ENCODE measurements at places on chromosomes 16 and 17. TPM values are rescaled to one million over a fixed set of nuclear protein-coding genes. Genes with fewer than 3 reads are reported as not detected.

DNA sequence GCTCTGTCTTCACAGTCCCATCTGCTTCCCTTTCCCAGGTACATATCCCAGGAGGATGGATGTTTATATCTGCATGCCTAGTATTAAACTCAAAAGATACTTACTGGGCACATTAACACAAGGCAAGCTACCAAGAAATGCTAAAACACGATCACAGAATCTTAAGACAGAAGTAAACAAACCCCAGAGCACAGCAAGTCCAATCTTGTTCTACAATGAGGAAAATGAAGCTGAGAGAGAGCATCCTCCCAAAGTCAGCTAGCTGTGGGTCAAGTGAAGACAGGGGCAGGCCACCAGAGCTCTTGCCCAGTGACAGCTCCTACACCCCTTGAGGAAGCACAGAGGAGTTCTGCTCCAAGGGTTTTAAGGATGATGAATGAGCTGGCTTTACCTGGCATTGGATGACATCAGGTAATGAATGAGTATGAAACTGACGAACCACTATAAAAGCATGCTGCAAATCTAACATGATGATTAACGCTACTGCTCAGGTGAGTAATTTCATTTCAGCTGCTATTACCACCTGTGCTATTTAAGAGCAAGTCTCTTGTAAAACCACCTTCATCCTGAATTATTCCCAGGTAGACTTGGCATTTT is 20.3 kb downstream of the XPO6 start:
- H3K36me3 ChIP-seq = peaks cover 4% of the 10 kb centered on the region
- ATAC-seq = no peak
- peaks cover 13% of the 10 kb centered on the region for H3K4me1 ChIP-seq
- H3K27me3 ChIP-seq = no peaks in the 10 kb centered on the region

DNA sequence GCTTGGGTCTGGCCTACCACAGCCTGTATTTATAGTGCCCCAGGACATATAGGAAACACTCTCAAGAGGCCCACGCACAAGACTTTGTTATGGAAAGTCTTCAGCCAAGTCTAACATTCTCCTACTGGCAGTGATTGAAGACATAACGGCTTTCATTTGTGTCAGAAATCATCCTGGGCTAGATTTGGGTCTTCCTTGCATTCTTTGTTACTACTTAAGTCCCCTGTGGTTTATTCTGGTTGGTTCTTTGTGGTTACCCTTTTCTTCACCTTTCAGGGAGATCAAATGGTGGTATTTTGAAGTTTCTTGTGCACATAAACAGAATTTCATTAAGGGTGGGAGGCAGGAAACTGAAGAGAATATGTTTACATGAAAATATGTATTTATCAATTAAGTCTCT is 37.7 kb downstream of the REXO5 start:
- ATAC-seq = no peak
- no peak overlapping the region for H3K4me3 ChIP-seq
- no peaks in the 10 kb centered on the region for H3K27me3 ChIP-seq
- H3K27ac ChIP-seq = no peak overlapping the region
- peaks cover 13% of the 10 kb centered on the region for H3K36me3 ChIP-seq
- H3K4me1 ChIP-seq = no peaks in the 10 kb centered on the region

DNA sequence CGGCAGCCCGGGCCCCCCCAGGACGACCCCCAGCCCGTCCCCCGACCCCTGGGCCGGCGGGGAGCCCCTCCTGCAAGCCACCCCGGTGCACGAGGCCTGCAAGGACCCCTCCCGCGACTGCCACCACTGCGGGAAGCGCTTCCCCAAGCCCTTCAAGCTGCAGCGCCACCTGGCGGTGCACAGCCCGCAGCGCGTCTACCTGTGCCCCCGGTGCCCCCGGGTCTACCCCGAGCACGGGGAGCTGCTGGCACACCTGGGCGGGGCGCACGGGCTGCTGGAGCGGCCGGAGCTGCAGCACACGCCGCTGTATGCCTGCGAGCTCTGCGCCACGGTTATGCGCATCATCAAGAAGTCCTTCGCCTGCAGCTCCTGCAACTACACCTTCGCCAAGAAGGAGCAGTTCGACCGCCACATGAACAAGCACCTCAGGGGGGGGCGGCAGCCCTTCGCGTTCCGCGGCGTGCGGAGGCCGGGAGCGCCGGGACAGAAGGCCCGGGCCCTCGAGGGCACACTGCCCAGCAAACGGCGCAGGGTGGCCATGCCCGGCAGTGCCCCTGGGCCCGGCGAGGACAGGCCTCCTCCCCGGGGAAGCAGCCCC is 15.6 kb upstream of the ZFPM1 start:
- H3K4me3 ChIP-seq = no peak overlapping the region
- no peak overlapping the region for H3K27ac ChIP-seq
- no peaks in the 10 kb centered on the region for H3K36me3 ChIP-seq

DNA sequence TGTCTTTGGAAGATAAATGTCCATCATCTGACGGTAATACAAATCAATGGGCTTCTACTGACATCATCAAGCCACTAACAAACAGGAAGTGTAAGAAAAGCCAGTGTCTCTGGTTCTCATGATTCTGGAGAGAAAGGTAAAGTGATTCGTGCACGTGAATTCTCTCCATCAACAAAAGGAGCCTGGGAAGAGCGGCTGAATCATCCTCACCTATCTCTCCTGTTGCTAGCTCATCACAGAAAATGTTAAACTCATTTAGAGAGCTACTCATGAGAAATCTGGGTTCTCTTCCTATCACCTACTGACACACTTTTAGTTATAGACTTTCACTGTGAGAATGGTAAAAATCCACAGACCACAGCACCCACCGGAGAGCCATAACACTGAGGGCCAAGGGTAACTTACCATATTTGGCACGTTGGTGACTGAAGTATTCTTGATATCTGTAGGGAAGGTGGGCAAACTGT is 70.3 kb downstream of the CREBBP start:
- no peak overlapping the region for H3K4me3 ChIP-seq
- H3K27me3 ChIP-seq = no peaks in the 10 kb centered on the region
- no peak for ATAC-seq
- H3K36me3 ChIP-seq = no peaks in the 10 kb centered on the region
- no peak overlapping the region for H3K27ac ChIP-seq

DNA sequence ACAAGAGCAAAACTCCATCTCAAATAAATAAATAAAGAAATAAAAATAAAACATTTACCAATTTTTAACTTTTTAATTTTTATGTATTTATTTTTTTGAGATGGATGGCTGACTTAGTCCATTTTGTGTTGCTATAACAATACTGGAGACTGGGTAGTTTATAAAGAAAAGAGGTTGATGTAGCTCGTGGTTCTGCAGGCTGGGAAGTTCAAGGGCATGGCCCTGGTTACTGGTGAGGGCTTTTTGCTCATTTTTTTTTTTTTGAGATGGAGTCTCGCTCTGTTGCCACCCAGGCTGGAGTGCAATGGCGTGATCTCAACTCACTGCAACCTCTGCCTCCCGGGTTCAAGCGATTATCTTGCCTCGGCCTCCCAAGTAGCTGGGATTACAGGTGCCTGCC is 14.2 kb upstream of the FOXK2 start:
- no peak overlapping the region for H3K4me3 ChIP-seq
- no peaks in the 10 kb centered on the region for H3K27me3 ChIP-seq
- no peaks in the 10 kb centered on the region for H3K36me3 ChIP-seq
- H3K4me1 ChIP-seq = no peaks in the 10 kb centered on the region

GRCh38 chr17:77636835-77637817 is 321.4 kb upstream of the TNRC6C start:
- no peak overlapping the region for H3K27ac ChIP-seq
- H3K36me3 ChIP-seq = no peaks in the 10 kb centered on the region
- H3K4me1 ChIP-seq = no peaks in the 10 kb centered on the region
- H3K27me3 ChIP-seq = peaks cover 20% of the 10 kb centered on the region
- ATAC-seq = no peak

DNA sequence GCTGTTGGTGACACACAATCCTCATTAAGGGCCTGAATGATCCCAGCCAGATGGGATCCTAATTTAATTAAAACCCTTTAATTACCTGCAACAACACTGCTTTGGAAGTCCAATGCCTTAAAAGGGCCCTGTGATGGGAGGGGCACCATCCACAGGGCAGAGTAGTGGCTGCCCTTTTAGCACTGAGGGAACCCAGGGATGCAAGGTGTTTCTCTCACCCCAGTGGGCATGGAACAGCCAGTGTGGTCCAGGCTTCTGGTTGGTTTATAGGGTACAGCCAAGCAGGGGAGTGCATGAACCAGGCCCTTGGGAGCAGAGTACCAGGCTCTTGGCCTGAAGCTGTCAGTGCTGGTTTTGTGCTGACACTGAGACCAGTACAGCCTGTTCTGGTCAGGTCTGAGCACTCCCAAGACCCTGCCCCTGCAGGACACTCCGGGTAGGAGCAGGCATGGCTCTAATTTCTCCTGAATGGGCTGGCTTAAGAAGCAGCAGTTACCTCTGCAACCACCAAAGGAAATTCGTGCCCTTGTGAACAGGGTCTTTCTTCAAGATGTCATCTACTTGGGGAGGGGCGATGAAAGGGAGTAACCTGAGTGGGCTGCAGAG is 9.9 kb downstream of the NXPH3 start:
- no peaks in the 10 kb centered on the region for H3K27me3 ChIP-seq
- no peak overlapping the region for H3K4me3 ChIP-seq
- no peaks in the 10 kb centered on the region for H3K36me3 ChIP-seq
- no peak overlapping the region for H3K27ac ChIP-seq
- no peaks in the 10 kb centered on the region for H3K4me1 ChIP-seq
- peak; percentile 32 for ATAC-seq

DNA sequence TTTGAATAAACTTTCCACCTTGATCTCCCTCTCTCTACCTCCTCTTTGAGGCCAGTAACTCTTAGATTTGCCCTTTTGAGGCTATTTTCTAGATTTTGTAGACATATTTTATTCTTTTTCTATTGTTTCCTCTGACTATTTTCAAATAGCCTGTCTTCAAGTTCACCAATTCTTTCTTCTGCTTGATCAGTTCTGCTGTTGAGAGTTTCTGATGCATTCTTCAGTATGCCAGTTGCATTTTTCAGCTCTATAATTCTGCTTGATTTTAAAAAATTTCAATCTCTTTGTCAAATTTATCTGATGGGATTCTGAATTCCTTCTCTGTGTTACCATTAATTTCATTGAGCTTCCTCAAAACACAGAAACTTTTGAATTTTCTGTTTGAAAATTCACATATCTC is 257.5 kb downstream of the HAPSTR1 start:
- no peak overlapping the region for H3K27ac ChIP-seq
- no peak overlapping the region for H3K4me3 ChIP-seq
- no peaks in the 10 kb centered on the region for H3K36me3 ChIP-seq
- H3K27me3 ChIP-seq = no peaks in the 10 kb centered on the region
- peaks cover 10% of the 10 kb centered on the region for H3K4me1 ChIP-seq
- ATAC-seq = no peak

DNA sequence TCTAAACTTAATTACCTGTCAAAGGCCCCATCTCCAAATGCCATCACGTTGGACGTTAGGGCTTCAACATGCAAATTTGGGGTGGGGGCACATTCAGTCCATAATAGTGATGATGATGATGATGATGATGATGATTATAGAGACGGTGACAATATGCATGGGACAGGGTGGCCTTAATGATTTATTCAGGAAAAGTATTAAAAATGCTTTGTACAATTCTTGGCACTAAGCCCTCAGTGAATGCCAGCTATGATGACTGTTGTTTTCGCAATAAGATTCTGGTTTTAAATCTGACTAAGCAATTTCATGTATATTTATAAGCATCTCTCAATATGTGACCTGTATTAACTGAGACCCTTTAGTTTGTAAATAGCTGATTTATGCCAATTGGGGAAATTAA is 106.3 kb downstream of the C16orf95 start:
- H3K4me3 ChIP-seq = no peak overlapping the region
- peaks cover 12% of the 10 kb centered on the region for H3K4me1 ChIP-seq
- no peak overlapping the region for H3K27ac ChIP-seq

GRCh38 chr17:79739148-79740062 is 8.7 kb downstream of the ENPP7 start:
- no peak overlapping the region for H3K27ac ChIP-seq
- H3K4me1 ChIP-seq = no peaks in the 10 kb centered on the region
- no peaks in the 10 kb centered on the region for H3K36me3 ChIP-seq
- peaks cover 76% of the 10 kb centered on the region for H3K27me3 ChIP-seq
- no peak overlapping the region for H3K4me3 ChIP-seq
- ATAC-seq = no peak

DNA sequence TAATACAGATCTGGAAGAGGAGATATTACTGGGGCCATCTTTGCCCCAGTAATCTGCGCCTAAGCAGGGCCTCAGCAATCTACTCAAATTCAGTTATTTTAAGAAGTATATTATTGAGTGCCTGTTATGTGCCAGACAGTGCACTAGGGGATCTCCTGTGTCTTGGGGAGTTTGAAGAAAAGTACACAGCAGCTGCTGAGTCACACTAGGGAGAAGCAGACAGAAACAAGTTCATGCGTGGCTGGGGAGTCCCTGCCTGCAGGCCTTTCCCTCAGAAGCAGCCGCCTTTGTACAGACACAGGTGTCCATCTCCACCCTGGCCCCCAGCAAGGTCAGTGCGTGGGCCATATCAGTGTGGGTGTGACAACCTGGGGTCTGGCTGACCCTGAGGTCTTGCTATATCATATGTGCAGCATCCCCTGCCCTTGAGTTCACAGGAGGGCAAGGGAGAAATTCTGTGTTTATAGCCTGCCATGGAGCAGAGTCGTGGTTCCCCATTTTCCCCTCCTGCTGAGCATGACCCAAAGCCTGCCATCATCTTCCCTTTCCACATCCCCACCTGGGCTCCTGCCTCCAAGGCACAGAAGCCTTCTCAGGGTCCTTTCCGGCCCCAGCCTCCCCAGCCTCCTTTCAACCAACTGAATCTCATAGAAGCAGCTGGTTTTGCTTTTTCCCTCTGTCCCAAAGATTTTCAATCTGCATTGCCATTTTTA is 229.9 kb upstream of the SDK2 start:
- H3K27ac ChIP-seq = no peak overlapping the region
- no peak overlapping the region for H3K4me3 ChIP-seq
- ATAC-seq = no peak

DNA sequence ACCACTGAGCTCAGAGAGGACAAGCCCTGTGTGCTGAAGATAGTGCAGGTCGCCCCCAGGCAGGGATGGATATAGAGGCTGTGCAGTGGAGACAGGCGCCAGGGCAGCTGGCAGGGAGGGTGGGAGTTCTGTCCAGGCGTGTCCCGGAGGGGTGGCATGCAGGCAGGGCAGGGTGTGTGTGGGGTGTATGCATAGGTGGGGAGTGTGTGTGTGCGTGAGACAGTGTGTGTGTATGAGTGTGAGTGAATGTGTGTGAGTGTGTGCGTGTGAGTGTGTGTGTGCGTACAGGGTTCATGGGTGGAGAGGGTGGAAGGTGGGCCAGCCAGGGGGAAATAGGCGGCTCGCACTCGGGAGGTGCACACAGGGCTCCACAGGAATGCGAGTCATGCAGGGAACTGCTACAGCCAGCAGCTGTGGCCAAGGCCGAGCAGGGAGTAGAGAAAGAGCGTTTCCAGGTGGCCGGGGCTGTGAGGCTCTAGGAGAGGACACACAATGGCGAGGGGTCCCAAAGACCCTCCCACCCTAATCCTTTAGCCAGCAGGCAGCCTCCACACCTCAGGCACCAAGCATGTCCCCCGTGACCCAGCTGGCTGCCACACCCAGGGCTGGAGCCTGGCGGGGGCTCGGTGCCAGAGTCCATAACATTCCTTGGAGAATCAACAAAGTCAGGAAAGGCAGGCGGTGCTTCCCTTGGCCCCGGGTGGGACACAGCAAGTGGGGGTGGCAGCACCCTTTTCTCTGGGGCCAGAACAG is 4.6 kb downstream of the PLCD3 start:
- no peaks in the 10 kb centered on the region for H3K27me3 ChIP-seq
- no peaks in the 10 kb centered on the region for H3K4me1 ChIP-seq
- H3K36me3 ChIP-seq = no peaks in the 10 kb centered on the region
- peak; percentile 30 for ATAC-seq
- H3K4me3 ChIP-seq = no peak overlapping the region

The COG7 gene
- total RNA-seq = 18.6 TPM

The KRT39 gene
- total RNA-seq = not detected

The CLEC3A gene
- 0.47 TPM for total RNA-seq

The SLC5A10 gene
- total RNA-seq = not detected

The TBX4 gene
- not detected for total RNA-seq

The KRTAP4-6 gene
- total RNA-seq = not detected

The WSCD1 gene
- total RNA-seq = 5.6 TPM

The TMIGD1 gene
- total RNA-seq = not detected

The ADAMTS18 gene
- total RNA-seq = 0.19 TPM

The KCNH4 gene
- total RNA-seq = 0.16 TPM
